ENCODE measurements at places on chromosomes 7 and 10.

GRCh38 chr10:114131094-114131493, 42.9 kb downstream of the CCDC186 start:
- DNase-seq = peak; percentile 83

- DNase-seq = peak; percentile 89
These were observed 75.1 kb upstream of the SP4 start for GRCh38 chr7:21352540-21353387.

- DNase-seq = no peak
These were observed 209.1 kb upstream of the VWC2 start for GRCh38 chr7:49564379-49564714.

DNA sequence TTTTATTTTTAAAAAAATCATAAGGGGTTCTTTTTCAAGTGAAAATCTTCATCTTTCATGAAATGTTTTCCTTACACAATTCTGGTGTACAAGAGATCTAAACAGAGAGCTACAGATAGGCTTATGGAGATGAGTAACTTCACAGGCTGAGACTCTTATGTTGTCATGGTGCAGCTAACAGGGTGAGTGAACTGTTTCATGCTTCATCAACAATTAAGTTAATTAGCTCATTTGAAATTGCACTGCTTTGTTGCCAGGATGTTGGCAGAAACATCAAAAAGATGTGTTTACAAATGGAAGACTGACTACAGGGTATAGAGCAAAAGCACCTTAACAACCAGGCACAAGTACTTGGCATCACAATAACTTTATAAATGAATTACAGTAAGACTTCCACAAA, 230.8 kb downstream of the FOXP2 start:
- DNase-seq = no peak

GRCh38 chr7:118372530-118372929, 148.0 kb downstream of the ANKRD7 start:
- DNase-seq = peak; percentile 90

Measured in OCI-M1 (cell line).